ENCODE measurements at places on chromosomes 12 and 14. TPM values are rescaled to one million over a fixed set of nuclear protein-coding genes. Genes with fewer than 3 reads are reported as not detected.

DPF3 gene
- total RNA-seq, result not detected

FOXN4 gene
- total RNA-seq, result not detected

RNASE7 gene
- total RNA-seq, result not detected

BCL11B gene
- total RNA-seq, result 1.3 TPM

C1S gene
- 0.56 TPM for total RNA-seq

DTD2 gene
- total RNA-seq, result 8.6 TPM

SLC25A29 gene
- total RNA-seq, result 330 TPM

PCNX1 gene
- total RNA-seq, result 48.6 TPM

DNA sequence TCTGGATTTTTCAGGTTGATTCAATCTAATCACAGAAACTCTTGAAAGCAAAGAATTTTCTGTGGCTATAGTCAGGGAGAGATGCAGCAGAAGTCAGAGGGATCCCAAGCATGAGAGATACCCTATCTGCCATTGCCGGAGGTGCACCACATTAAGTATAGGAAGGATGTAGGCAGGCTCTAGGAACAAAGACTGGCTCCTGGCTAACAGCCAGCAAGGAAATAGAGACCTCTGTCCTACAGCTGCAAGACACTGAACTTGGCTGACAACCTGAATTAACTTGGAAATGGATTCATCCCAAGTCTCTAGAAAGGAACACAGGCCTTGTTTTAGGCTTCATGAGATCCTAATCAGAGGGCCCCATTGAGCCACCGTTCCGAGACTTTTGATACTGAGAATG, 364.9 kb upstream of the FLRT2 start:
- DNase-seq, result no peak

- DNase-seq, result no peak
Measured at GRCh38 chr12:2634471-2634870, 160.3 kb upstream of the FKBP4 start.

DNA sequence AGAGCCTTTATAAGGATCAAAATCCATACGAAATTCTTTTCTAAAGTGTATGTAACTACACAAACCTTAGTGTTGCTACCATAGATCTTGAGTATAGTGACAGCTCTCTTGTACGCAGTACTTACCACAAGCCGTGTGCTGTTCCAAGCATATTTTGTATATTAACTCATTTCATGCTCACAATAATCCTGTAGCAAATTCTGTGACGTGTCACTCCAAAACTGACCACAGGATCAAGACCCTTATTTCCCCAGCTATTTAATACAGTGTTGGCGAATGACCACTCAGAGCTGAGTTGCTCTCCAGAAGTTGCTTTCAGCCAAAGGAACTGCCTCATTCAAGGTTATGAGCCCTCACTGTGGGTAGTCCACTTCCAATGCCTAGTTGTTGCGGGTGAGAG, 169.8 kb downstream of the BTG1 start:
- DNase-seq, result no peak

DNA sequence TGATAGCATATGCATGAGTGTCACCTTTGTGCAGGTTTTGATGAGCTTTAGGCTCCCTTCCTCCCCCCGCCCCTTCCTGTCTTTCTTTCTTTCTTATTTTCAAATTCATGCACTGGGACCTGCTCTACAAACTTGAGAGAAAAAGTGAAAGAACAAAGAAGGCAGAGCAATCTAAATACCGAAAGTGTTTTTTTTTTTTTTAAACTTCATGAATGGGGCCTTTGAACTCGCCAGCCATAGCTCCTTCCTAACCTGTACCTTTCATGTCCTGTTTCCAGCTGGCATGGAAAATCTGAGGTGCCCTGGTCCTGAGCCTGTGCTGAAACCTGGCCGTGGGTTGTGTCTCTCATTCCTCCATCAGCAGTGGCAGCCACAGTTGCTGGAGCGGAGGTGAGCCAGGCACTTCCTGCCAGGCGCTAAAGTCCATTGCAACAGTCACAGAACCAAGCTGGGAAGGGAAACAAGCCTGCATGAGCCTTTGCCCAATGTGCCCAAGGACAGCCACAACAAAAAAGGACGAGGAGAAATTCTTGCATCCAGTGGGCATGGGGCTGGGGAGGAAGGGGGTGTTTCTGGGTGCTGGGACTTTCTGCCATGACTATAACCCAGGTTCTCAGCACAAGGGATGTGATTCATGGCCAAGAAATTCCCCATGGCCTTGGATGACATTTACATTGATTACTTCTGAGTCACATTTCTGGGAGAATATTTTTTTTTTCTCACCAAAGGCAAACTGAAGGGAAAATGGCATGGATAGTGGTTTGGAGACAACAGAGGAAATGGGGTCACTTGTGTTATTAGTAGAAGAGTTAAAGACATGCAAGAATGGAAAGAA, 102.7 kb downstream of the TMEM30B start:
- DNase-seq, result no peak

DNA sequence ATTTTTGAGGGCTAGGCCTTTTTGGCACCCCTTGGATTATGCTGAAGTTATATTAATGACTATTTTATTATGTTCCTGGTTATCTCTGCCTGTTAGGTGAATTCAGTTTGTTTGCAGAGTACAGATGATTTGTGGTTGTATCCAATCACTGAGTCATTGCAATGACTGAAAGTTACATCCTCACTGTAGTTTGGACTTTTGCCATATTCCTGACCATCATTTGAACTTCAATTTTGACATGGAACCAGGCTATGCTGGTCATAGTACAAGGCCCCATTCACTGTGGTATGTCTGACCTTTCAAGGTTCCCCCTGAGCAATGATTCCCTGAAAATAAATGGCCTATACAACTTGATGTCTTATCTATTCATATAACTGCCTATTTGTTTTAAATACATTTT, 621.0 kb downstream of the CCER1 start:
- no peak for DNase-seq

- DNase-seq, result no peak
Measured at GRCh38 chr12:122235741-122236140, 9.9 kb upstream of the DIABLO start.

DNA sequence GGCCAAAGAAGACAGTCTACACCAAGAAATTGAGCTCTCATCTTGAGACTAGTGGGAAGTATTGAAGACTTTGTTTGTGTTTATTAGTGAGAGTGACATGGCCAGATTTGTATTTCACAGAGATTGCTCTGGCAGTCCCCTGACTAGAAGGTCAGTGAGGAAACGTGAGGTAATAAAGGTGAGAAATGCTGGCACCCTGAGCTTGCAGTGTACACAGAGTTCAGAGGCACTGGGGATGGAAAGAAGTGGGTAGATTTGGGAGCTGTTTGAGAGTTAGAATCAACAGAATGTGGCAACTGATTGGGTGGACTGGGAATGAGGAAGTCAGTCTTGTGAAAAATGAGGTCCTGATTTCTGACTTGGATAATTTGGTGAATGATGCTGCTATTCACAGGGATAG, 336.9 kb downstream of the SNAPC1 start:
- DNase-seq, result no peak

DNA sequence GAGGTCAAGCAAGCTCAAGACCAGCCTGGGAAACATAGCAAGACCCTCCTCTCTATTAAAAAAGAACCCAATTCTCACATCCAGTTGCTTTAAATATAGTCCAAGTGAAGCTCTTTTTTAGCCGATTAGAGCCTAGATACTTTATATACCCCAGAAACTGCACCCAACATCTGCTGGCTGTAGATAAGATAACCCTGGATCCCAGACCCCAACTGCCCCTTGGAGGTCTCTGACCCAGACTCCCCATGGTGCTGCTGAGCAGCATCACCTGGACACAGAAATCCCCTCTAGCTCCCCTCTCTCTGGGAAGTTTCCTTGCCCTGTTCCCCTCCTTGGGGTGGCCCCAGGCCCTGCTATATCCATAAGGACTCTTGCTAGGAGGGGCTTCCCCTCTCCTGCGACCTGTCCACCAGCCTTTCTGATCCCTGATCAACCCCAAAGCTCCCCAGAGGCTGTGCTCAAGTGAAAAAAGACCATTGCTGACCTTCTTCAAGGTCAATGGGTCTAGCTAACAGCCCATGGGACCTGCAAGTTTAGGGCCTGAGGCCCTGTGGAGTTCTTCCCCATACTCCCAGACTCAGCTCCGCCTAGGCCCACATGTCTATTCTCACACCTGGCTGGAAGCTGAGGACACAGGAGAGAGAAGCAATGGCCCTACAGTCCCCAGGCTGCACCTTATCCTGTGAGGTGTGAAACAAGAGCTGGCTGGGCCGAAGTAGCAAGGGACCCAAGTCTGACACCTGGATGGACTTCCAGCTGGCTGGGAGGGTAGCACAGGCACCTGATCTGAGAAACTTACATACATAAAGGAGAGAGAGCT, 56.2 kb downstream of the ARL6IP4 start:
- DNase-seq, result no peak

DNA sequence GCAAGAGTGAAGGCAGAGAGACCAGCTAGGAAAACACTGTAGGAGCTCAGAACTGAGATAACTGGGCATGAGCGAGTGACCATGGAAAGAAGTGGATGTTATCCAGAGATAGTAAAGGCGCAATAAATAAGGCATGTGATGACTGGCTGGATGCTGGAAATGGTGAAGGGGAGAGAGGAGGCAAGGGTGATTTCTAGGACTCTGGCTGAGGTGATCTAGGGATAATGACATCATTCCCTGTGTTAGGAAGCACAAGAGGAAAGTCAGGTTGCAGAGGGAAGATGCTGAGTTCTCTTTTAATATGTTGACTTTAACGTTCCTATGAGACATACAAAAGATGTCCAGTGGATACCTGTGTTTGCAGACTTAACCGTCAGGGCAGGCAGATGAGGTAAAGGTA, 78.7 kb downstream of the C12orf56 start:
- DNase-seq, result no peak

DNA sequence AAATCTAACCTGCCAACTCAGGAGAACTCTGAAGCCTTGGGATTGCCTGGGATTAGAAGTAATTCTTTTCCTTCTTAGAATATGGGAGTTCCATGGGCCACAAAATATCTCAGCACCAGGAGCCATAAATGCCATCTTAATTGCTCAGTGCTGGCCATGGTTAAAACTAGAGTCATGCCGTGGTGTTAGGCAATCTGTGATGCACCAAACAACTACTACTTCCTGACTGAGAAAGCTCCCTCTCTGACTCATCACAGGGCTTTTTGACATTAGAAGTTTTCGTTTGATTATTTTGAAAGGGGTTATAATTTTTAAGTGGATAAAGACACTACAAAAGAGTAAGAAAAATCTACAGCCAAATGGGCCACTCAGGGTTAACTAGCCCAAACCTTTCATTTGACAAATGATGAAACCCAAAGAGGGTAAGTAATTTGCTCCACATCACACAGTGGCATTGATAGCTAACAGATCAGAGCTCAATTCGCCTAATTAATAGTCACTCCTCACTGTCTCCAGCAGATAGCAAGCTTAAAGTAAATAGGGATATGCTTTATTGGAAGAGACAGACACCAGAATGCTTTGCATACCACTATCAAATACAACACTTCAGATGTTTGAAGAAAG, 377.3 kb downstream of the EMP1 start:
- DNase-seq, result no peak

GRCh38 chr12:21718944-21719650, 55.4 kb downstream of the KCNJ8 start:
- no peak for DNase-seq

DNA sequence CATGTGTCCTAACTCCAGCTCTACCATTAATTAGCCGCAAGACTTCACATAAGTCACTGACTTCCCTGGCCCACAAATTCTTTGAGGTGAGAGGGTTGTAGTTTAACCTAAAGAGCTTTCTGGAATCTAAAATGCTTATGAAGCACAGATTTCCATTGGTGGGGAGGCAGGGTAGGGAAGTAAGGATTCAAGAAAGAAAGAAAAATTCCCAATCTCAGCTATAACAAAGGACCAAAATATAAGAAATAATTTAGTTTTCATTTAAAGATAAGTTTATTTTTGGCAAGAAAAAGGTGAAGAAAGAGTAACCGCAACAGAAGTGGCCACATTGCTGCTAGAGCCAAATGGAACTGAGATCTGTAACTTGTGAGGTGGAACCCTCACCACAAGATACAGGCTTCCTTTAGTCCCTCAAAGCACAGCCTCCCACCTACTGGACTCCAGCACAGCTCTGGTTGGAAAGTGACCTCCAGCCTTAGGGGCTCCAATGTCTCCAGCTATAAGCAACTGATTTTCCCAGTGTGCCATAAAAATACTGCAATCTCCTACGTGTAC, 23.6 kb downstream of the DAD1 start:
- DNase-seq, result no peak

DNA sequence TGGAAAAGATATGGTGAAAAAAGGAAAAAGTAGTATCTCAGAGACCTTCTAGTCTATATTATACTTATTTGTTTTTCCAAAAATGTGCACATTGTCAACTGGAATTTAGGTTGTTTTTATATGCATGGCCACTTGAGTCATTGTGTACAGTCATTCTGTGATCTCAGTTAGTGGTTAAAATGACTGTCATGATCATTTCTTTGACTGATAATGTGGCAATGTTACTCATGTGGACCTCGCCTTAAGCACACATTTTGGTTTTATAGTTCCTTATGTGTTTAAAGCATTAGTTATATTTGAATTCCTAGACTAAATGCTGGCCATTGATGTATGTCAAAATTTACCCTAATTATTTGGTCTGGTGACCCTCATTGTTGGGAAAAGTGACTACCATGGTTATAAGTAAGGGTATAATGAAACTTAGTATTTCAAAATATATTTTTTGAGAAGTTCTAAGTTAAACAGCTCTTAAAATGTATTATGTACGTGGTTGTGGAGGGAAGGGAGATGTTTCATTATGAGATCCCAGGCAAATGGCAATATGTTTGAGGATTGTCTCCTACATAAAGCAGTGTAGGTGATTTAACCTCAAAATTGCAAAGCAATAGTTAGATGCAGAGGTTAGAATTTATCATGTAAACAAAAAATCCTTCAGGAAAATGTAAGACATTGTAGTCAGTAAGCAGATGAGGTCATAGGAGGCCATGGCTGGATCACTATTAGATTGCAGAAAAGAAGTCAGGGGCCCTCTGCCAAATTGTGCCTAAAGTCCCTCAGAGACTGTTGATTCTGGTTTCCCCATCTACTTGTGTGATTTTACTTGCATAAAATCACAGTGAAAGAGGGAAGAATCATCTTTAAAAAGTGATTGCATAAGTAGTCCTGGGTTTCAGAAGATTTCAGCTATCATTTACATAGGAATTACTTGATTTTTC, 17.5 kb downstream of the PNMA1 start:
- no peak for DNase-seq

DNA sequence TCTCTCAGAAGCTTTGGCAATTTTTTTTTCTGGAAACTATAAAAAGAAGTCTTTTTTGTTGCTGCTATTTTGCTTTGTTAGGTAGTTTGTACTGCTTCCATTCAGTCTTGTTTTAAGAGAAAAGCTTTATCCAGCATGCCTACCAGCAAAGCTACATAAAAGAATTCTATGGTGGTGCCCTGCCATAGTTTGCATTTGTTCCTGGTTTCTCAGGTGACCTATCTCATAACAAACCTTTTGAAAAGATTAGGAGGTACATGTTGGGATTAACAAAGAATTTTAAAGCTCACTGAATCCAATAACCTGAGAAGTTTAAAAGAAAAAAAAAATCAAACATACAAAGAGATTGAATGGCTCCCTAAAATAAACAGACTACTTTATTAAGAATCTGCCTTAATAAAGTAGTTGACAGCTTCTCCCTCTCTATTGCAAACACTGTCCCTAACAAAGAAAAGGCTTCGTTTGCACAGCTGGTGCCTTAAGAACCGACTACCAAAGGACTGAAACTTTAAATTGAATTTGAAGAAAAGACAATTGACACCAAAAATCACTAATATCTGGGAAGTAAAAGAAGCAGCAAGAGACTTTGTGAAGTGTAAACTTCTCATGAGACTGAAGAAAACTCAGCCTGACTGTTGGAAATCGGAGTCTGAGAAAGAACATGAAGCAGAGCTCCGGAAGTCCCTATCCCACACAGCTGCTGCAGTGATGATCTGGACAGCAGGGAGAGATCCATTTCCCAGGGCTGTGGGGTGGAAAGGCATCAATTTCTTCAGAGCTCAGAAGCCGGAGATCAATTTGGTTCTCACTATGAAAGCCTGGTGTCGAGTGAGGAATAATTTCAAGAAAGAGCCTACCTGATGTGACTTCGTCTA, 102.7 kb upstream of the PLEKHA5 start:
- DNase-seq, result no peak
